Right forelimb (tissue), 1 donor: ENCODE measurements at places on chromosomes 13 and 19.

DNA sequence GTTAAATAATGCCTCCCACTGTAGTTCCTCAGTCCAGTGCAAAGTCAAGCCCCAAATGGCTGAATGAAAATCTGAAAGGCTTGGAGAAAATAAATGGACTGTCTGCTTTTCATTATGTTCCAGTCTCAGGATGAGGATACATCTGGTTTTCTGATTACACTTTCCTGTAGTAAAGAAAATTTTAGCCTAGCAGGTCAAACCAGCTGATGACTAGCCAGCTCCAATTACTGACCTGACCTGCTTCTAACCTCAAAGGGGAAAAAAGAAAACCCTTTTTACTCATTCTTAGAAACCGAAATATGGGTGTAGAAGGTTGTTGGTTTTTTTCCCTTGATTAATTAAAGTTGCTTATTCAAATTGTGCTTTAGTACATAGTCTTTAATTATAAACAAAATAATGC is 418.4 kb downstream of the EFNB2 start:
- DNase-seq: no peak

DNA sequence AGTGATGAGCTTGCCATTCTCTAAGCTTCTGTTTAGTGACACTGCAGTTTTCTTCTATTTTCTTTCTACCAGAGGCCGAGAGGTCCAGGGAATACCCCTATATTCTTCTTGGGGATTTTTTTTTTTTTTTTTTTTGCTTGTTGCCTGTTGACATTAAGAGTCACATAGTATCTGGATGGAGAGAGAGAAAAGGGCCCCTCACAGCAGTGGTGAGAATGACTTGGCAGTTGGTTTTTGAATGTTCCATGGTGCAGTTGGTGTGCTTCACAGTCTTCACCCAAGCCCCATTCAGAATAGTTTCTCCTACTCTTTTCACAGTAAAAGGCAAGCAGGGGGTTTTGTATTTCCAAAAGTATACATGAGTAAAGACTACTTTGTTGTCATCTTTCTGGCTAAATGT is 577.9 kb downstream of the LMO7 start:
- DNase-seq: no peak

- DNase-seq: no peak
These were observed 17.7 kb downstream of the PNMA8A start for GRCh38 chr19:46453661-46454060.

GRCh38 chr19:52613299-52613906 is 24.8 kb downstream of the ZNF83 start:
- no peak for DNase-seq

GRCh38 chr19:58450856-58451357 is 515 bp upstream of the ZNF324B start:
- DNase-seq: no peak

DNA sequence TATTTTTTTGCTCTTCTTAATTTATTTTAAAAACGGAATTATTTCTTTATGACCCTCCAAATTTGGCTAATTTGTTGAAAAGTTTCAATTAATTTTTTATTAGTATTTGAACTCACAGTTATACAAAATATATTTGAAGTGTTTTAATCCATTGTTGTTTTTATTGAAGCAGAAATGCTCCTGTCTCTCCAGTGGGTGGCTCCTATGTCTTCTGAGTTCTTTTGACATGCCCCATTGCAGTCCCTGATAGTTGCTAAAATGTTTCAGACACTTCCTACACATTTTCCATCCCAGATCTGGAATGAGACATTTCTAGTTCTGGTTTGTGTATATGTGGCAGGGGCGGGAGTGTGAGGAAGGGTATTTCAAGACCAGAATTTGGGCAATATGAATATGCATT is 579.4 kb upstream of the PRR20A start:
- DNase-seq: no peak

DNA sequence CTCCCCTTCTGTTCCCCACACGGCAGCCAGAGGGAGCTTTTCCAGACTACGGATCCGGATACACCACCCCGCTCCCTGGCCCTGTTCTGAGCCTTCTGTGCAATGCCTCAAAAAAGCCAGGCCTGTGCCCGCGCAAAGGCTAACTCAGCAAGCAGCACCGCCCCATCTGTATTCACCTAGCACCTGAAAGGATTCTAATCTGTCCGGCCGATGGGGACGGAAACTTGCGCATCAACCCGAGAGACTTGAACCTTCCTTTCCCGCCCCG is 589 bp downstream of the ZBTB45 start:
- DNase-seq: peak; percentile 80

DNA sequence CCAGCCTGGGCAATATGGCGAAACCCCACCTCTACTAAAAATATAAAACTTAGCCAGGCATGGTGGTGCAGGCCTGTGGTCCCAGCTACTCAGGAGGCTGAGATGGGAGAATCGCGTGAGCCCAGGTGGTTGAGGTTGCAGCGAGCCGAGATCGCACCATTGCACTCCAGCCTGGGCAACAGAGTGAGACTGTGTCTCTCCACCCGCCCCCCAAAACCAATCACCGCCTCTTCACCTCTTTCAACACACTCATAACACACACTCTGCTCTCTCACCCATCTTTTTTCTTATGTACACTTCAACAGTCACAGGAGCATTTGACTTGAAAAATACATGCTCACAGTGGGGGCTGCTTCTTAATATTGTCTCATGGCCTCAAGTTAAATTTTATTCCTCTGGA is 76.8 kb downstream of the ESD start:
- no peak for DNase-seq

GRCh38 chr13:28316836-28317235 is 178.1 kb downstream of the FLT1 start:
- no peak for DNase-seq

GRCh38 chr13:112905990-112906641 is 62.9 kb upstream of the MCF2L start:
- DNase-seq: no peak

DNA sequence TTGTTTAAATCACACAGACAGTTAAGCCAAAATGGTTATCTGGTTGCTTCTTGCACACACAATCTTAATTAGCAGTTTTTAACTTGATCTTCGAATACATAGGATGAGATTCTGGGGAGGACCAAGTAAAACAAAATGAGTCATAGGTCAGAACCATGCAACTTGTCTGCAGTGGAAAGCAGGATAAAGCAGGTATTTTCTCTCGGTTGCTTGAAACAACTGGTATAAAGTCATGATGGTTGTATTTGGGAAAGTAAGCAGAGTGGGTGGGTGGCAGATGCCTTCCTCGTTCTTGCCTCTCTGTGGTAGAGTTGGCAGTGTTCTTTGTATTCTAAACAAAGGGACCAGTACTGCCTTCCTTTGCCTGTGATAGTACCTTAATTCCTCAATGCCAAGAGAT is 167.0 kb downstream of the COG6 start:
- no peak for DNase-seq

GRCh38 chr13:40564342-40565001 is 102.0 kb downstream of the FOXO1 start:
- DNase-seq: no peak

GRCh38 chr13:31878955-31879354 is 139.6 kb downstream of the RXFP2 start:
- no peak for DNase-seq

DNA sequence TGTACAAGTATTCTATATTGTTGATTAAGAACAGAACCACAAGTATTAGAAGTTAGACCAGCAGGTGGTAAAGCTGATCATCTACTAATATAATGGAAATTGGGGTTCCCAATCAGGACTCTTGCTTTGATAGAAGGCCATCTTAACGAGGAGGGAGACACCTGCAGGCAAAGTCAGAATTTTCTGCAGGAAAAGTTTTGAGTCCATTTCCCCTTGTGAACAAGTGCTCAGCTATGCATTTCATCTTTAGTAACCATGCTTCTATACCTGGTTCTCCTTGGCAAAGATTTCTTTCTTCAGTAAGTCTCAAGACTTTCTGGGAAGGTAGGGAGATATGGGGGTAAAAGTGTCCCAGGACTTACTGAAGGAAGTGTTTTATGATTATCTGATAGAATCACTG is 36.1 kb upstream of the USPL1 start:
- no peak for DNase-seq
